ENCODE measurements at places on chromosomes 11 and 22.

- DNase-seq, result no peak
Measured at GRCh38 chr22:46795140-46795539, 32.7 kb downstream of the TBC1D22A start.

DNA sequence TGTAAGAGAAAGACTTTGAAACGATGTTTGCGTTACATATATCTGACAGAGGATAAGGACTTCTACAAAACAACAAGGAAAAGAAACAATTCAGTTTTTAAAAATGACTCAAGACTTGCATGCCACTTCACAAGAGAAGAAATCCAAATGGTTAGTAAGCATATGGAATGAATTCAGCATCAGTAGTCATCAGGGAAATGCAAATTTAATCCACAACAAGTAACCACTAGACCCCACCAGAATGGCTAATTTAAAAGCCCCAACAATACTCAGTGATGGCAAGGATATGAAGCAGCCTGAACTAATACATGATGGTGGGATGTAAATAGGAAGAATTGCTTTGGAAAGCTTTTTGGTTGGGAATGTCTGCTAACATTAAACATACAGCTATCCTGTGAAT is 142.6 kb downstream of the ATXN10 start:
- DNase-seq, result peak; percentile 15

DNA sequence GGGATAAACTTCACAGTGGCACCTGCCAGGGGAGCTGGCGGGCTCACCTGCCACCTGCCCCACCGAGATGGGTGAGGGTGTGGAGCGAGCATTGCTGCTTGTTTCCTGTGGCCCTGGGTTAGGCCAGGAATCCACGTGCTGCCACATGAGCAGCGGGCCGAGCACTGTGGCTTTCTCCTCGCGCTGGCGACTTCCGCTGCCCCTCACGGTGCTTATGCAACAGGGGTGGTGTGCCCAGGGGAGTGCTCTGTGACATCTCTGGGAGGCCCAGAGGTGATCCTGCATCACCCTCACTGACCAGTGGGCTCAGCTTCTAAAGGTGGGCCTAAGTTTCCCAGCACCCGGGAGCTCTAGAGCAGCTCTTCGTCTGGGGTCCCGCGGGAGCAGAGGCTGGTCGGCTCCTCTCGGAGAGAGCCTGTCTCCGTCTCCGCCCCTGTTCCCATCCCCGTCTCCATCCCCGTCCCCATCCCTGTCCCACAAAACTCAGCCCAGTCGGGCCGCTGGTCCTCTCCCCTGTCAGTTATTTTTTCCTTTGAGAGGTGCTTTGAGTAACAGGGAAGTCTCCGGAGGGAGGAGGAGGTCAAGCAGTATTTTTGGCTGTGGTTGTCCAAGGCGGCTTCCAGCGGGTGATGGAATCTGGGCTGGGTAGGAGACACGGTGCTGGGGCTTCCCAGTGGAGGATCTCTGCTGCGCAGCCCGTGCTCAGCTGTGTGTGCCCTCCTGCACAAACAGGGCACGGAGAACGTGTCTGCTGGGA is 42.5 kb downstream of the AP2A2 start:
- no peak for DNase-seq

- DNase-seq, result no peak
Measured at GRCh38 chr11:65315866-65316226, 1.2 kb downstream of the CDC42EP2 start.

DNA sequence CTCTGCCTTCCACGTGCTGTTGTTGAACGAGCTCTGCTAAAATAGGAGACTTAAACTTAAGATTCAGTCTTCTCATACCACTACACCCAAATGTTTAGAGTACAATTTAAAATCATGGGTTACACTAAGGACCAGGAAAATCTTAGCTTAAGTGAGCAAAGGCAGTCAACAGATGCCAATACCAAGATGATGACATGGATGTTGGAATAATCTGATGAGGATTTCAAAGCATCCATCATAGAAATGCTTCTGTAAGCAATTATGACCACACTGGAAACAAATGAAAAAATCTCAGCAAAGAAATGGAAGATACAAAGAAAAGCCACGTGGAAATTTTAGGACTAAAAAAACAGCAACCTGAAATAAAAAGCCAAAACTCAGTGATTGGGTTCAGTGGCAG is 109.8 kb downstream of the ATXN10 start:
- peak; percentile 54 for DNase-seq

DNA sequence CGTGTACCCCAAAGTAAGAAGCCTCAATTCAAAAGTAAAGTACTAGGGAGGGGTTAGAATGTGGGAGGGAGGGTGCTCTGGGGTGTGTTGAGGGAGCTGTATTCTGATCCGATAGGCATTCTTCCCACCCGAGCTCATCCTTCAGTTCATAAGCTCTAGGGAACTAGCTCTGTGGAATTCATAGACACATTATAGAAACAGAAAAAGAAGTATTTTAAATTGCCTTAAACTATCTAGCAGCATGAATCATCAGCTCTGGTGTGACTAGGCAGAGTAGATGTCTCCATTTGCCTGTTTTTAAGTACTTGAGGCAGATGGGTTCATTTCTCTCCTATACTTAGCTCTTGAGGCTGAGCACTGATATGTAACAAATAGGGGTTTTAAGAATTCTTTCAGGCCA is 7.3 kb upstream of the SGSM3 start:
- DNase-seq, result peak; percentile 58

- peak; percentile 29 for DNase-seq
Measured at GRCh38 chr11:14544611-14545010, 24.4 kb upstream of the PSMA1 start.

DNA sequence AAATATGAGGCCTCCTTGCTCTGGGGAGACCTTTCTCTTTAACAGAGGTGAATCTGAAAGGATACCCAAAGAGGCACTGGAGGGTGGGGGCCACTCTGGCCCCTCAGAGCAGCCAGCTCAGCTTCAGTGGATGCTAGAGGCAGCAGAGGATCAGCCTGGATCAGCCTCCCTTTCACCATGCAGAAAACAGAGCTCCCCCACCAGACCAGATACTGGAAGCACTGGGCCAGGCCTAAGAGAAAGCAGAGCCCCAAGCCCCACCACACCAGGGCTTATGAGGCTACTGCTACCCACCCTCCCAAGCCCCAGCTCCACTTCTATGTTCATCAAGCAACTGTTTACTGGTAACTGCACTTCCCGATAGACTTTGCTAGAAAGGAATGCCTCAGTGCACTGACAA is 4.0 kb upstream of the SLC43A3 start:
- DNase-seq, result no peak

DNA sequence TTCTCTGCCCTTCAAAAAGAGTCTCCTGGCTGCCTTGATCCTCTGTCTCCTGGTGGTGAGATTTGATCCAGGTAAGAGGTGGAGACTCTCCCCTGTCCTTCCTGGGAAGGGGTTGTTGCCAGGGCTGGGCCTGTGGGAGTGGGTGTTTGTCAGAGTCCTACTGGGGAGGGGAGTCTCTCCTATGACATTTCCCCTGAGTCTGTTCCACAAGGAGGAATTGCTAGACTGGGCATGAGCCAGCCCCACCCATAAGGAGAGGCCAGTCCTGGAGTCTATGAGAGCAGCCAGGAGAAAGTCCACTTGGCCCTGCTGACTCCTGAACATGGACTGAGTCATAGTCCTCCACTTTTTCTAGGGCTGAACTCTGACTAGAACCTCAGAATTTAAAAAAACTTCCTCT is 7.4 kb downstream of the PEX26 start:
- DNase-seq, result no peak

DNA sequence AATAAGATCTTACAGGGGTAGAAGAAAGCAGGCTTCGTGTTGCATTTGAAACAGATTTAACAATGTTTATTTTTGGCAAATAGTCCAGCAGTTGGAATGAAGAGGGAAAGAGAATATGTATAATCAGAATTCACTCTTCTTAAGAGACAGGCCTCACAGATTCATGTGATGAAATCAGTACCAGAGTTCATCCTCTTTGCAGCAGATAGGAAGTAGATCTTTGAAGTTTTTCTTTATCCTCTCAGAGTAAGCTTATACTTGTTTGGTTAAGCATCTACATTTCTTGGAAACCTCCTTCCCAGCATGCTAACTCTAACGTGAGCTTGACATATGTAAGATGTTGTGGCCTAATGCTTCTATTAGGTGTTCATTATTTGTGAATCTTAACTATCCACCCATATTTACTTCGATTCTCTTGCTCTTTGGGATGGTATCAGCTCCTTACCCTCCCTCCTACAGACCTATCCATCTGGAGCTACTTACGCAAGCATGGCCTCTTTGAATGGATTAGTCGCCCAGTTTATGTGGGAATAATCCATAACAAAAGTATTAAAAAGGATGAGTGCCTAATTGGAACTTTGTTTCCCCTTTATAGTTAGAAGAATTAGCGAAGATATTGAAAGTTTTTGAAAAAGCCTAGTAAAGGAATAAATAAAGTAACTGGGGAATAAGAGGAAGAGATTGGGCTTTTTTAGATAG is 80.1 kb downstream of the PRMT3 start:
- DNase-seq, result no peak

DNA sequence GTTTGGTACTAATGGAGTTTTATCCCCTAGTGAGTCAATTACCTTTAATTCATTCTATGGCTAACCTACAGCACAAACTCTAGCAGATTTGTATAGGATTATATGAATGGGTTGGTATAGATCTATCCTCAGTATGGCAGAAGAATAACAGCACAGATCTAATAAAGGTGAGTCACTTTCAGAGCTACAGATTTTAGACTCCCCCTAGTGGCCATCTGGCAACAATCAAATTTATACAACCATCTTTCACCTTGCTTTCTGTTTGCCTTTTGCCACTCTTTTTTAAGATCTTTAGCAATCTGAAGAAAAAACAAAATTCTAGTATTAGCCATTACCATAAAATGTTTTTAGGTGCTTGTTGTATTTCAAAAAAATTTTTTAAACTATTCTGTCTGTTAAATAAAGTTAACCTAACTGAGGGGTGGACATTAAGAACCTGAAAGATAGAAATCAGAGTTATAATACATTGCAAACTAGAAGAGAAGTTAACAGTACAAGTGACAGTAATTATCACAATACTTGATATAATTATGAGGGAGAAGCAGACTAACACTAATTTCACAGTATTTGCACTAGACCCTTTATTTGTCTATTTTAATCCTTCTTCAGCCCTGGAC is 25.8 kb downstream of the DDIAS start:
- peak; percentile 57 for DNase-seq

GRCh38 chr11:108926171-108926840 is 261.4 kb downstream of the DDX10 start:
- DNase-seq, result peak; percentile 55

DNA sequence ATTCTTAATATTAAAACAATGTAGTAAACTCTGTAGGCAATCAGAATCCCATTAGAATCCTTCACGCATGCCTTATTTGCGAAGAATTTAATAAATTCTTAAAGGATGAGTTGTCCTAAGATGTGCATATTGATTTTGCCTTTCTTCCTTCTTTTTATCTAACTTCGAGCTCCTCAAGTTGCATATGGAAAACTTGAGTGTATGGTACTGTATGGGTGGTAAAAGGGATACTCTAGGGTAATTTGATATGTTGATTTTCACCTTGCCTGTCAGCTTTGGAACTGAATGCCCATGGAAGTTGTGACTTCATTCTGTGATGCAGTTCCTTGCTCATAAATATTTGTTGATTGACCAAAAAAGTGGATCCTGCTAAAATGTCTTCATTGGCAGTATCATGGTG is 193.8 kb downstream of the DDX10 start:
- DNase-seq, result no peak

GRCh38 chr11:13260963-13261588 is 16.5 kb upstream of the BMAL1 start:
- peak; percentile 50 for DNase-seq

DNA sequence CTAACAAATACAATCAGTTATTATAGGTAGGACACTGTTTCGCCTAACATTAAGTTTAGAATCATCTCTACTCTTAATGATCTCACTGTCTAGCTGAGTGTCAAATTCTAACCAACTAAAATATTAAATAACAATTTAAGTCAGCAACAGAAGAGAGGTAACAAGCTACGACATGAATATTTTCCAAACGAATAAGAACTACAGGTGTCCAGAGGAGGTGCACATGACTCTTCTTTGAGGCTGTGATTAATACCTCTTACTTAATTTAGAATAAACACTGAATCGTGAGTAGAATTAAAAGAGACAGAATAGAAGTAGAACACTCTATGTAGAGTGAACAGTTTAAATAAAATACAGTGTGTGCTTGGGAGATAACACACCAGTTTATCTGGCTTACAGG is 619.0 kb upstream of the ARHGAP42 start:
- no peak for DNase-seq

DNA sequence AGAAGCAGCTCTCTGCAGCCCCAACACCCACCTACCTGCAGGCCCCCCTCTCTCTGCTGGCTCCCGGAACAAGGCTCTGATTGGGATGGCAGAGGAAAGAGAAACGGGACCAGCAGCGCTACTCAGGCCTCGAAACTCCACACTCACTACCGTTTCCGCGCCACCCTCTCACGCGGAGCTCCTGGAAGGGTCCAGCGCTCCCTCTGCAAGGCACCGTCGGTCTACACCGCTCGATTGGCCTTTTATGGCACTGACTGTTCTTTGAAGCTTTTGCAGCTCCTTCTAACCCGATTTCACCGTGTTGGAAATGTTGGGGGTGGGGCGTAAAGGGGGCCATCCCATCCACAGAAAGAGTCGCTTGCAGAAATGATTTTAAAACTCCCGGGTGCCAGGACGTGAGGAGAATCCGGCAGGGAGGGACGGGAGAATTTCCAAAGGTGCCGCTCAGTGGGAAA is 323 bp upstream of the PANX1 start:
- no peak for DNase-seq

DNA sequence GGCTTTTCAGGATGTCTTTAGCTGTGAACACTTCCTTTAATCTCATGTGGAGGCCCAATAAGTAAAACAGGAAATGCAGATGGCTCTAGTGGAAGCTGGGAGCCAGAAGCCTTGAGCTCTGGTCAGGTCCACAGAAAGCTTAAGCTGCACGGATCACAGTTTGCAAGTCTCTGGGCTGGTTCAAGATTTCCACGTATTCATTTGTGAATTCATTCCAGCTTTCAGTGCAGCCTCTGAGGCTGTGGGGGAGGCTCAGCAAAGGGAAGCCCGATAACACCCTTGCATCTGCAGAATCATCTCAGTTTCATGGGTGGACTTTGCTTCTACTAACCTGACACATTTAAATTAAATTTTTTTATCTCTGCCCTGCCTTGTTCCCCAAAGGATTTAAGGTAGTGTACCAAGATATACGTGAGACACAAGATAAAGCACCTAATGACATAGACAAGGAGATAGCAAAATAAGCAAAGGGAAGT is 65.6 kb downstream of the ISX start:
- DNase-seq, result no peak

DNA sequence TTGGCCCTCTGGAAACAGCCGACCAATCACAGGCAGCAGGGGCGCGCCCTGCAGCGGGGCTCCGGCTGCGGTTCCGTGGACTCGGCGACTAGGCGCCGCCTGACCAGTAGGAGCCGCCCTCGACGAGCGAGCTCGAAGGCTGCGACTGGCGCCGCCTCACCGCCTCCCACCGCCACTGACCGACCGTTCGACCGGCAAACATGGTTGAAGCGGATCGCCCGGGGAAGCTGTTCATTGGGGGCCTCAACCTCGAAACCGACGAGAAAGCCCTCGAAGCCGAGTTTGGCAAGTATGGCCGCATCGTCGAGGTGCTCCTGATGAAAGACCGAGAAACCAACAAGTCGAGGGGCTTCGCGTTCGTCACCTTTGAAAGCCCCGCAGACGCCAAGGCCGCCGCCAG is at the start of gene RBMXL2:
TSS of gene RBMXL2 (plus strand) at position 78 of the 400 bp plus-strand sequence. CDS start at position 201, 123 bp downstream.
- no peak for DNase-seq

GRCh38 chr11:61616434-61616833 is 35.6 kb upstream of the SYT7 start:
- peak; percentile 19 for DNase-seq

GRCh38 chr11:15199693-15200092 is 85.0 kb downstream of the INSC start:
- peak; percentile 38 for DNase-seq

Data from AG10803 (cell line).